ENCODE measurements at places on chromosomes 6 and 20.

DNA sequence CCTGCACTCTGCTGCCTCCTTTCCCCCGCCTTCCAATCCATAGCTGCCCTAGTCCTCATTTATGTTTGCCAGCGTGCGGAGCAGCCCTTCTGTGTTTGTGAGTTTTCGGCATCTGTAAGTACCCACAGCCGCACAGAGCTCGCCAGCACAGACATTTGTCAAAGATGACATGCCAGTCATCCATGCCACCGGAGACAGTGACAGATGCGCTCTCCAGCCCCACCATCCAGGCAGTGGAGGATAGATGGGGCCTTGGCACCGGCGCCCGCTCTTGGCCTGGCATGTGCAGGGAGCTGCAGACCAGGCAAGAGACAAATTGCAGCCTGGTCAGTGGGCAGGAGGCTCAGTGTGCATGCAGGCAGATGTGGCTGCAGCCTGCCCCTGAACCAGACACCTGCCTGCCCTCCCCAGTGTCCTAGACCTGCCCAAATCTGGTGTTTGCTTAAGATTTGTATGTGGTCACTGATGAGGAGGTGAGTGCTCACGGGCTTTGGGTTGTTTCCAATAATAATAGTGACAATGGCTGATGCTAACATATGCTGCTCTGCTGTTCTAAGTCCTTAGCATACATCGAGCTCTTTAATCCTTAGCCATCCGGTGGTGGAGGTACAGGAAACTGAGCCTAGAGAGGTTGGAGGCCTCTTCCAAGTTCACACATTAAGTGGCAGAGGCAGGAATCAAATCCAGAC, 78.1 kb downstream of the UNC5CL start:
- DNase-seq = no peak

GRCh38 chr6:53143710-53144109, 4.9 kb downstream of the GCM1 start:
- no peak for DNase-seq

GRCh38 chr6:56638760-56639159, 3.9 kb downstream of the DST start:
- DNase-seq = no peak

DNA sequence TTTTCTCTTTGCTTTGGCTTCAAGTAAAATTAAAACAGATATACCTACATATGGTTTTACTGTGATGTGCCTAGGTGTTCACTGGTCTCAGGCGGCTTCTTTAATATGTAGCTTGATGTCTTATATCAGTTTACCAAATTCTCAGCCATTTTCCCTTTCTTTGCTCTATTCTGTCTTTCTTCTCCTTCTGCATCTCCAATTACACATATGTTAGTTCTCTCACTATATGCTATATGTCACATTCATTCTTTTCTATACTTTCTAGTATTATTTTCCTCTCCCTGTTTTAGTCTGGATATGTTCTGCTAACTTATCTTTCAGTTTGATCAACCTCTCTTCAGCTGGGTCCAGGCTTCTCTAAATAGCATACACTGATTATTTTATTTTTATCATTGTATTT, 14.4 kb upstream of the WFDC8 start:
- DNase-seq = no peak

GRCh38 chr6:109854541-109855308, 123.4 kb upstream of the GPR6 start:
- no peak for DNase-seq

DNA sequence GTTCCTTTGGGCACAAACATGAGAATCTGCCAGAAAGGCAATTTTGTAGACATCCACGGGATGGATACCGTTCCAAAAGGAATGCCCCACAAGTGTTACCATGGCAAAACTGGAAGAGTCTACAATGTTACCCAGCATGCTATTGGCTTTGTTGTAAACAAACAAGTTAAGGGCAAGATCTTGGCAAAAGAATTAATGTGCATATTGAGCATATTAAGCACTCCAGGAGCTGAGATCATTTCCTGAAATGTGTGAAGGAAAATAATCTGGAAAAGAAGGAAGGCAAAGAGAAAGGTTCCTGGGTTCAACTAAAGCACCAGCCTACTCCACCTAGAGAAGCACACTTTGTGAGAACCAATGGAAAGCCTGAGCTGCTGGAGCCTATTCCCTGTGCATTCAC, 103.9 kb upstream of the ARG1 start:
- DNase-seq = no peak

- peak; percentile 45 for DNase-seq
Observed at GRCh38 chr20:51450221-51450712, 92.3 kb downstream of the NFATC2 start.

DNA sequence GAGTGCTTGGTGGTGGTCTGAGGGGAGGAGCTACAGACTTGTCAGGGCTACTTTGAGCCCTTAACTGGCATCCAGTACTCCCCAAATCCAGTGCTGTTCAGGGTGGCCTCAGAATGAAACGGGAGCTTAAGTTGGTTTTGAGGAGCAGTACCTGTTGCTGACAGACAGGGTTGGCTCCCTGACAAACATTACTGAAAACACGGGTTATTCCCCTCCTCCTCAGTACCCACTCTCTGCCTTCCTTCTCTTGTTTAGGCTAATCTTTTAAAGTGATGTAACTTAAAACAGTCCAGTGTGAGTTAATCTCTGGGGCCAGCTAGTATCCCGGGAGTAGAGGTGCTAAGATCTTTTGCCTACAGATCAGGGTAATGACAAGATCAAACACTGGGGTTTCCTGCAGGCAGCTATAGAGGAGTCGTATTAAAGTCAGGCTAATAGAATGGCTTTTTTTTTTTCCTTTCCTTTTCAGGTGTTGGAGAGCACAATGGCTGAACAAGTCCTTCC, 3.7 kb downstream of the TNFAIP3 start:
- DNase-seq = no peak
